ENCODE measurements at places on chromosomes 2 and 18. TPM values are rescaled to one million over a fixed set of nuclear protein-coding genes. Genes with fewer than 3 reads are reported as not detected.
A peak's percentile ranks its signal among the peaks of the same experiment; 100 is the strongest.

The CDK5R2 gene
- not detected for total RNA-seq

DNA sequence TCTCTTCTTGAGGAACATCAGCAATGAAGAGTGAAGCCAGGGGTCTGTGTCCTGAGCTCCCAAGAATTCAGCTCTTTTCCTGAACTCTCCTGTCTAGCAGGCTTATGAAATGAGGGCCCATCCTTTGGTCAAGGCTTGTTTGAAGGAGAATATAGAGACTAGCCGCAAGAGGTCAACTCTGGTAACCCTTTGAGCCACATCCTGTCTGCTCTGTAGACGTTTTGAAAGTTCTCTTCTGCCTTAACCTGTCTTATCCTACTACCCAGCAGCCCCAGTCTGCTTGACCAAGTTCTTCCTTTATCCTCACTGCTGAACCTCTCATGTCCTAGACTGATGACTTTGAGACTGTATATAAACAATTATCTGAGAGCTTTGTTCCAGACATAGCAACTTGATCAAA is 5.4 kb downstream of the SEMA4F start:
- no peak for DNase-seq
- H3K27ac ChIP-seq = no peak overlapping the region
- H3K4me1 ChIP-seq = no peaks in the 10 kb centered on the region
- no peaks in the 10 kb centered on the region for H3K27me3 ChIP-seq
- no peak overlapping the region for H3K4me3 ChIP-seq

The MSTN gene
- not detected for total RNA-seq

DNA sequence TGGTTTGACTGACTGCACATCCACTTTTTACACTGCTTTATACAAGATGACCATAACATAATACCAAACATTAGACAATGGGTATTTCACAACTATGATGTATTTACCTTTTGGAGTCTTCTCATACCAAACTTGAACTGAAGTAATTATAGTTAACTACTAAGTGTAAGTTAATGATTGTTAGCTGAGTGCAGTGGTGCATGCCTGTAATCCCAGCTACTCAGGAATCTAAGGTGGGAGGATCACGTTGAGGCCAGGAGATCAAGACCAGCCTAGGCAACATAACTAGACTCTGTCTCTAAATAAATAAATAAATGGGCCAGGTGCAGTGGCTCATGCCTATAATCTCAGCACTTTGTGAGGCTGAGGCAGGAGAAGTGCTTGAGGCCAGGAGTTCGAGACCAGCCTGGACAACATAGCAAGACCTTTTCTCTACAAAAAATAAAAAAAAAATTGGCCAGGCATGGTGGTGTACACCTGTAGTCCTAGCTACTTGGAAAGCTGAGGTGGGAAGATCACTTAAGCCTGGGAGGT is 44.9 kb upstream of the ORC2 start:
- H3K36me3 ChIP-seq = peaks cover 49% of the 10 kb centered on the region
- no peak overlapping the region for H3K4me3 ChIP-seq
- H3K27ac ChIP-seq = no peak overlapping the region
- no peaks in the 10 kb centered on the region for H3K4me1 ChIP-seq

- no peak for DNase-seq
- peak overlapping the region; percentile 1 for H3K27ac ChIP-seq
- no peaks in the 10 kb centered on the region for H3K27me3 ChIP-seq
Measured at GRCh38 chr2:229431327-229431954, 160.4 kb upstream of the PID1 start.

DNA sequence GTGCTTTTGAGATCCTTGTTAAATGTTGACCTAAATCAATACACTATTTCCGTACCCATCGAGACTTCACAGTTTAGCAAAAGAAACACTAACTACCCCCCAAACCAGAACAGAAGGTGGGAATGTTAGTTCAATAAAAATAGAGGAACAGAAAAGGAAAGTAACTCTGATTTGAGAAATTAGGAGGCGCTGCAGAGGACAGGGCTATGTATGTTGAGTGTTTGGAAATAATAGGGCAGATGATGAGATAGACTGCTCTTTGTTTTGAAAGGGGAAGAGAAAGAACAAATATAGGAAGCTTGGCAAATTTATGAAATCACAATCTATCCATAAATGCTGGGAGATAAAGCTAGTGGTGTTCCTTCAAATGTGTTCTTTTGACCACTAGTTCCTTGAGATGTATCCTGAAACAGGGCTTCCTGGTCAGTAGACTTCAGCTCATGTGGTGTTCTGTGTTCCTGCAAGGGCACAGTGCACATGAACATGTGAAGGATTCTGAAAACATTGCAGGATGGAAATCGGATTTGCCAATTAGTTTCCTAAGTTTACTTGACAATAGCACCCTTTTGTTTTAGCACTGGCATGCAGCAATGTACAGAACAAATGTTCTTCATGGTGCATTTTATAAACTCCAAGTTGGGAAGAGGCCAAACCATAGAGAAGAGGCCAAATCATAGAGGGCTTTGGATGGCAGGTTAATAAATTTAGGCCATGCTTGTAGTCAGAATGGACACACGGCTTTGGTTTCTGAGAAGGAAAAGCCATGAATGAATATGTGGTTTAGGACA is 39.8 kb downstream of the RHBDD1 start:
- no peaks in the 10 kb centered on the region for H3K4me1 ChIP-seq
- H3K4me3 ChIP-seq = no peak overlapping the region
- DNase-seq = no peak
- no peak overlapping the region for H3K27ac ChIP-seq

- no peak overlapping the region for H3K27ac ChIP-seq
- H3K27me3 ChIP-seq = no peaks in the 10 kb centered on the region
- no peaks in the 10 kb centered on the region for H3K36me3 ChIP-seq
- DNase-seq = no peak
Measured at GRCh38 chr2:113878743-113879142, 11.1 kb upstream of the ACTR3 start.

GRCh38 chr2:161713706-161714105 is 89.5 kb downstream of the SLC4A10 start:
- DNase-seq = no peak
- no peaks in the 10 kb centered on the region for H3K4me1 ChIP-seq
- no peaks in the 10 kb centered on the region for H3K36me3 ChIP-seq
- no peak overlapping the region for H3K4me3 ChIP-seq
- H3K27me3 ChIP-seq = no peaks in the 10 kb centered on the region
- no peak overlapping the region for H3K27ac ChIP-seq

The GKN2 gene
- 0.75 TPM for total RNA-seq

- no peak overlapping the region for H3K4me3 ChIP-seq
- no peaks in the 10 kb centered on the region for H3K27me3 ChIP-seq
- DNase-seq = no peak
- H3K27ac ChIP-seq = no peak overlapping the region
- peaks cover 2% of the 10 kb centered on the region for H3K4me1 ChIP-seq
Measured at GRCh38 chr2:67851016-67851415, 211.8 kb downstream of the C1D start.

The MBP gene
- 8.1 TPM for total RNA-seq

The MARCO gene
- total RNA-seq = 28.4 TPM

GRCh38 chr2:38771632-38772031 is 6.4 kb upstream of the GEMIN6 start:
- no peak for DNase-seq
- no peaks in the 10 kb centered on the region for H3K4me1 ChIP-seq

GRCh38 chr2:54866868-54867267 is 143.4 kb downstream of the EML6 start:
- no peaks in the 10 kb centered on the region for H3K4me1 ChIP-seq
- no peaks in the 10 kb centered on the region for H3K27me3 ChIP-seq
- no peak overlapping the region for H3K4me3 ChIP-seq

DNA sequence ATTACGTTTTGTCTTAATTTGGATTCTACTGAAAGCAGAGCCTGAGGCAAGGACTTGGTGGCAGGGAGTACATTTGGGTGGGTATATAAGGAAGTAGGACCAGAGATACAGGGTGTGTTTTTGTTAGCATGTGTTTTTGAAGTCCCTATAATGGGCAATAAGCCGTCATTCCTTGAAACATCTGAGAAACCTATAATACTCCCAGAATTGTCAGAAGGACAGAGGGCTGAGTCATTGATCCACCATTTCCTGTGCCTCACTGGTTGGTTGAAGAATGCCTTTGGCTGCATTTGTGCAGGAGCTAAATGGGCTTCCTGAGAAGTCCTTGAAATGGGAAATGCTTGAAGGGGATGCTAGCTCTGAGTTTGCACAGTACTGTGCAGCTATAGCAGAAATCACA is 281.8 kb upstream of the ZEB2 start:
- no peak for DNase-seq
- H3K36me3 ChIP-seq = no peaks in the 10 kb centered on the region
- no peak overlapping the region for H3K4me3 ChIP-seq
- H3K4me1 ChIP-seq = no peaks in the 10 kb centered on the region

DNA sequence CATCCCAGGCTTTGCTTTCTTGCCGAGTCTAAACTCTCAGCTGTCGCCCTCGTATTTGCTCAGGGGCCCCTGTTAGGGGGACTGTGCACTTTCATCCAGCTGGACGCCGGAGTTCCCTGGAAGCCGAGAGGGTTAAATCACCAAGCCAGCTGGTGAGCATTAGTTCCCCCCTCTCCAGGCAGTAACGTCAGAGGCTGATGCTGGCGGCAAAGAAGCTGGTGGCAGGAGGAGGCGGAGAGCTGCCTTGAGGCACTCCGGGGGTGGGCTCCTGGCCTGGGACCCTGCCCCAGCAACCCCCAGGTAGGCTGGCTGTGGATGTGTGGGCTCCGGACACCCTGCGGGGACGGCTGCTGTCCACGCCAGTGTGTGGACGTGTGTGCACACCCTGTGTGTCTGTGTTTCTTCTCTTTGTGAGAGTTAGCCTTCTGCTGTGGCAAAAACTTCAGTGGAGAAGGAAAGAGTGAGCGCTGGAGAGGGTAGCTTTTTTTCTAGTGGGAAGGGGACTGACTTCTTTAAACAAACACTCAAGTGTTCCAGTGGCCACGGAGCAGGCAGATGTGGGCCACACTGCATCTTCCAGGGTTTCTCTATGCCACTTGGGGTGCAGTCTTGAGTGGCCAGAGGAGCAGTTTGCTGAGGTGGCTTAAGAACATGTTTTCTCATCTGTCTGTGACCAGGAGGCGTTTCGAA is 84.7 kb downstream of the GLI2 start:
- no peaks in the 10 kb centered on the region for H3K36me3 ChIP-seq
- peaks cover 8% of the 10 kb centered on the region for H3K4me1 ChIP-seq
- H3K4me3 ChIP-seq = no peak overlapping the region
- H3K27ac ChIP-seq = no peak overlapping the region

DNA sequence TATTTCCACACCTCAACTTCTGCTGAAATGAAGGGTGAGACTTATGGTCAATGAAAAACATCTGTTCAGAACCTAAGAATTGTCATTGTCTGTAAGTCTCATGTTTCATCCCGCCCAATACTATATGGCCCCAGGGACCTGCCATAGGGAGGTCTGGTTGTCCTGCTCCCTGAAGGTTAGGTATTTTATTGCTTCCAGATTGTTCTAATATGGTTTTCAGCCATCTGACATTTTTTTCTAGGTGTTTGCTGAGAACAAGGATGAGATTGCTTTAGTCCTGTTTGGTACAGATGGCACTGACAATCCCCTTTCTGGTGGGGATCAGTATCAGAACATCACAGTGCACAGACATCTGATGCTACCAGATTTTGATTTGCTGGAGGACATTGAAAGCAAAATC is 7.3 kb downstream of the XRCC5 start:
- DNase-seq = no peak
- H3K4me1 ChIP-seq = no peaks in the 10 kb centered on the region
- no peak overlapping the region for H3K4me3 ChIP-seq
- H3K36me3 ChIP-seq = peaks cover 40% of the 10 kb centered on the region
- H3K27ac ChIP-seq = no peak overlapping the region

DNA sequence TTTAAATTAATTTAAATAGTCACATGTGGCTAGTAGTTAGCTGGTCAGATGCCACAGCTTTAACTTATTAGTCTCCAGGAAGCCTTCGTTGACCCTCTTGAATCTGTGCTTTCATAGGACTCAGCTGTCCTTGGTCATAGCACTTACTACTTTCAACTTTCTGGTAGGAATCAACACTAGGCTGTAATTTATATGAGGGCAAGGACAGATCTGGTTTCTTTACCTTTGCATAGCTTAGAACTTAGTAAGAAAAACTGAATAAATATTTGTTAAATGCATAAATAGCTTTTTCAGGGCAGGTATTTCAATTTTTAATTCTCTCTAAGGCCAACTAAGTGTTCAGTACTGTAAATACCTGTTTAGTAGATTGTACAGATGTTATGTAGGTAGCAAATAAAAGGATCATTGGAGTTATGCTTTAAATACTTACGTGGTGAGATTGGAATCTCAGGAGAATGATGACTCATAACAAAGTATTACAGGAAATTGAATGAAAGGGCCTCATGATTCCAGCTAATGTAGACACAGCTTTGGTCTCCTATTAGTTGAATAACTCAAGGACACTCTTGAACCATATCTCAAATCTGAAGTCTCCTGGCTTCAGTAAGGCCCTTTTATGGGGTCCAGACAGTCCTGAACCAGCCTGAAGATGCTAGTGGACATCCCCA is 2.6 kb downstream of the CLIP4 start:
- no peak for DNase-seq
- H3K4me3 ChIP-seq = no peak overlapping the region
- no peaks in the 10 kb centered on the region for H3K36me3 ChIP-seq
- H3K27ac ChIP-seq = no peak overlapping the region
- H3K27me3 ChIP-seq = no peaks in the 10 kb centered on the region
- no peaks in the 10 kb centered on the region for H3K4me1 ChIP-seq

DNA sequence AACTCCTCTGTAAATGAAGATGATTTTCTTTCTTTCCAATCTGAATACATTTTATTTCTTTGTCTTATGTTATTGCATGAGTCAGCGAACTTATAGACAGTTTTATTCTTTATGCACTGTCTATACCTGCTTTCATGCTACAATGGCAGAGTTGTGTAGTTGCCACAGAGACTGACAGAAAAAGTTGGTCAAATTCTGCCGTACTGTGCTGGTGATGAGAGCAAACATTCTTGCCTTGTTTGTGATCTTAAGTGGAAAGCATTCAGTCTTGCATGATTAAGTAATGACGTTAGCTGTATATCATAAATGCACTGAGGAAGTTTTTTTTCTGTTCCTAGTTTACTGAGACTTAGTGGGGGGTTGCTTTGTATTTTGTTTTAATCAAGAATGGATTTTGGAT is 32.9 kb downstream of the ZC3H15 start:
- DNase-seq = no peak
- peaks cover 7% of the 10 kb centered on the region for H3K36me3 ChIP-seq
- H3K27me3 ChIP-seq = no peaks in the 10 kb centered on the region

The LRP2 gene
- total RNA-seq = not detected

- DNase-seq = no peak
- H3K36me3 ChIP-seq = no peaks in the 10 kb centered on the region
- no peaks in the 10 kb centered on the region for H3K27me3 ChIP-seq
- no peak overlapping the region for H3K27ac ChIP-seq
Measured at GRCh38 chr2:45904267-45904945, 252.9 kb downstream of the PRKCE start.

The SPDYA gene
- total RNA-seq = 0.32 TPM

GRCh38 chr2:127586136-127586535 is 50.7 kb downstream of the MYO7B start:
- no peak overlapping the region for H3K27ac ChIP-seq
- no peak overlapping the region for H3K4me3 ChIP-seq
- no peaks in the 10 kb centered on the region for H3K36me3 ChIP-seq
- no peaks in the 10 kb centered on the region for H3K27me3 ChIP-seq

The PRSS56 gene
- not detected for total RNA-seq

The DCC gene
- total RNA-seq = not detected

- no peak overlapping the region for H3K27ac ChIP-seq
- no peak overlapping the region for H3K4me3 ChIP-seq
Measured at GRCh38 chr18:73235921-73236320, 368.1 kb upstream of the NETO1 start.

GRCh38 chr2:54015798-54016699 is 45.3 kb upstream of the PSME4 start:
- H3K4me3 ChIP-seq = no peak overlapping the region
- H3K4me1 ChIP-seq = peaks cover 3% of the 10 kb centered on the region
- DNase-seq = no peak
- no peaks in the 10 kb centered on the region for H3K36me3 ChIP-seq
- H3K27me3 ChIP-seq = no peaks in the 10 kb centered on the region
